ENCODE measurements at places on chromosomes 6 and 20.
A peak's percentile ranks its signal among the peaks of the same experiment; 100 is the strongest.

GRCh38 chr6:47363736-47364135, 54.0 kb upstream of the TNFRSF21 start:
- no peak for DNase-seq

DNA sequence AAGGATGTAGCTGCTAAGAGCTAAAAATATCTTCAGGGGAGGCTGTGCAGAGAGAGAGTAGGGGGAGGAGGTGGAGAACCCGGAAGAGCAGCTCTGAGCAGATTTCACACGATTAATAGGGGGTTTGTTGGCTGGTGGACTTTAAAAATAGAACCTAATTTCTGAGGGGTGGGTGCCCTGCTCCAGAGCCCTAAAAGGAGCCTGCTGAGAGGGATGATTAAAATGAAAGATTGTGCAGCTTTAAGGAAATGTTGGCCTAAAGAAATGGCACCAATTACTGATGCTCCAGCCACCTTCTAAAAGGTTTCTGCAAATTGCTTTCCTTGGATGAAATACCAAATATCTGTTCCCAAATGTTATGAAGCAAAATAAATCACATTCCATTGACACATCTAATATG, 202.8 kb upstream of the BTBD3 start:
- no peak for DNase-seq

GRCh38 chr6:36636687-36637418, 41.7 kb upstream of the CDKN1A start:
- no peak for DNase-seq

GRCh38 chr20:9154464-9155024, 85.7 kb downstream of the PLCB4 start:
- DNase-seq: no peak

GRCh38 chr6:20473518-20473917, 60.7 kb upstream of the CDKAL1 start:
- no peak for DNase-seq

- DNase-seq: no peak
These were observed 38.0 kb upstream of the EEF1A1 start for GRCh38 chr6:73558624-73559398.

DNA sequence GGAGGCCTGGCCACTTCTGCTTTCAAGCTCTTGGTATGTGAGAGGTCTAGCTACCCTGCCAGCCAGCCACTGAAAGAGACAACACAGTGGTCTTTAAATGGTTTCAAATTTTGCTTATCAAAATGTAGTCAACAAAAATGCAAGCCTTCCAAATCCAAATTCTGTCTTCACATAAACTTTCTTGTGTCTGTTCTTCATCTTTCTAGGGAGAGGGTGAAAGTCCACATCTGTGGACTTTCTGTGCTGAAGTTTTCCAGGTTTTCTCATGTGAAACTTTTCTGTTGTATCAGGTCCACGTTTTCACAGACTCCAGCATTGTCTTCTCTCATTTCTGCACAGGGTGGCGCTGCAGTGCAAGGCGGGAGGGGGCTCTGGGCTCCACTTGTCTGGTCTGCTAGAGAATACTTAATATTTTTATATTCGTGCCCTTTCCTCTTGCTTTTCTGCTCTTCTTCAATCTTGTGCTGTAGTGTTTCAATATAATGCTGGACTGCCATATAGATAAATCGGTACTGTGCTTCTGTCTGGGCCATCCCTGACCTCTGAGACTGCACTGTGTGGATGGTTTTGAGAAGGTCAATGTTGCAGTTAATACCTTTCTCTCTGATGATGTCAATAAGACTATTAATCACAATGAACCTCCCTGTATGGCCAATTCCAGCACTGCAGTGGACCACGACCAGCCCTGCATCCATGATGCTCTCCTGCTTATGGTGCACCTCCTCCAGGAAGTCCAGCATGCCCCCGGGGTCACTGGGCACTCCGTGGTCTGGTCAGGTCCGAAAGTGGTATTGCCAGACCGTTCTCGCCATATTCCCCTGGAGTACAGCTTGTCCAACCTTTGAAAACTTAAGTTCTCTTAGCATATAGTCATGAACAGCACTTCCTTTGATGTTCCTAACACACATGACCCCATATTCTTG, 161.6 kb upstream of the TNFAIP3 start:
- peak; percentile 72 for DNase-seq

GRCh38 chr6:5764401-5764955, 242.2 kb downstream of the NRN1 start:
- no peak for DNase-seq

DNA sequence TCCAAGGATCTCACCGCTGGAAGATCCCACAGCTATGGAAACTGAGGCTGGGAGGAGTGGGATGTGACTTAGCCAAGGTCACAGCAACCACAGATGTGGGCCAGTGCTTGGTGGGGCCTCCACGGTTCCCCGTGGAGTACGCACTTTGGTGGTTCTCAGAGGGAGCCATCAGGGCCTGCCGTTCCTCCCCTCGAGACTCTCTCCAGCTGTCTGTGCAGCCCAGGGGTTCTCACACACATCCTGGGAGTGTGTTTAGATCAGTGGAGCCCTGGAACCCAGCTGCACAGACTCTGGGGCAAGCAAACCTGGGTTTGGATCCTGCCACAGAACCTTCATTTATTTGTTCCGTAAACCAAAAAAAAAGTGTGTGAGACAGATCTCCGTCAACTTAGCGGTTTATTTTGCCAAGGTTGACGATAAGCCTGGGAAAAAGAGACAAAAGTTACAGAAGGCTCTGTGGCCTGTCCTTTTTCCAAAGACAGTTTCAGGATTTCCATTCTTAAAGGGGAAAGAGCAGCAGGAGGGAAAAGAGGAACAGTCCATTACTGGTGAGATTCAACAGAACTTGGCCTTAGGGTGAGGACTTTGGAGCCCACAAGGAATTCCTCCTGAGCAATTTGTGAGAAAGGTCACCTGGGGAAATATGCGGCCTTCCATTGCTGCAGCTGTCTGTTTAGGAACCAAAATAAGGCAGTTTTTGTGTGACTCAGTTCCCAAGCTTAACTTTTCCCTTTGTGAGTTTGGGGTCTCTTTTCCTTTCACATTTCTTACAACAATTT, 13.6 kb upstream of the MYMX start:
- no peak for DNase-seq

GRCh38 chr6:92473056-92473455, 946.3 kb downstream of the EPHA7 start:
- DNase-seq: no peak

DNA sequence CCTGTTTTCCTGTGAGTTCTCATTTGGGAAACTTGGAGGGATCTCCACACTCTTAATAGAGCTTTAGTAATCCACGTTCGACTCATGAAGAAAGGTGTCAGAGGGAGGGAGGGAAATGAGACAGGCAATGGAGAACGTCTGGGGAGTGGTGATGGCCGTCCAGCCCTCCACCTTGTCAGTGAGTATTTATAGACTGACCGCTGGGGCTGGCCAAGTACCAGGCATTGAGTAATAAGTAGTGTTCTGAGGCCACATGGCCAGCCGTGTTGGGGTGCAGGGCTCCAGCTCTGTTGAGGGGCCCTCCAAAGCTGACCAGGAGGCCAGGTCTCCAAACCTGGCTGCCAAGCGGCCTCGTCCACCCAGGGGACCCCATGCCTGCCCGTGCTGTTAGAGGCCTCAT, 11.3 kb upstream of the DSN1 start:
- DNase-seq: no peak

GRCh38 chr20:54763366-54763765, 288.0 kb downstream of the DOK5 start:
- no peak for DNase-seq

DNA sequence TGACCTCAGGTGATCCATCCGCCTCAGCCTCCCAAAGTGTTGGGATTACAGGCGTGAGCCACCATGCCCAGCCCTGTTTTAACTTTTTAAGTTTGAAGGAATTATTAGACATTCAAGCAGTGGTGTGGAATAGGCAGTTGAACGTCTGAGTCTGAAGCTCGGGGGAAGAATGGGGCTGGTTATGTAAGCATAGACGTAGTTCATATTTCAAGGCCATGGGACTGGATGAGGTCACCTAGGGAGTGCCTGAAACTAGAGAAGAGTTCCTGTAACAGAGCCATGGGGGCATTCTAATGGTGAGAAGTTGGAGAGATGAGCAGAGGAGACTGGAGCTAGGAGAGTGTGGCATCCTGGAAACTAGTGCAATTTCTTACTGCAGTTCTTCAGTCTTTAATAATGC, 6.4 kb downstream of the CDKAL1 start:
- DNase-seq: no peak
